ENCODE measurements at places on chromosomes 16 and 17.

DNA sequence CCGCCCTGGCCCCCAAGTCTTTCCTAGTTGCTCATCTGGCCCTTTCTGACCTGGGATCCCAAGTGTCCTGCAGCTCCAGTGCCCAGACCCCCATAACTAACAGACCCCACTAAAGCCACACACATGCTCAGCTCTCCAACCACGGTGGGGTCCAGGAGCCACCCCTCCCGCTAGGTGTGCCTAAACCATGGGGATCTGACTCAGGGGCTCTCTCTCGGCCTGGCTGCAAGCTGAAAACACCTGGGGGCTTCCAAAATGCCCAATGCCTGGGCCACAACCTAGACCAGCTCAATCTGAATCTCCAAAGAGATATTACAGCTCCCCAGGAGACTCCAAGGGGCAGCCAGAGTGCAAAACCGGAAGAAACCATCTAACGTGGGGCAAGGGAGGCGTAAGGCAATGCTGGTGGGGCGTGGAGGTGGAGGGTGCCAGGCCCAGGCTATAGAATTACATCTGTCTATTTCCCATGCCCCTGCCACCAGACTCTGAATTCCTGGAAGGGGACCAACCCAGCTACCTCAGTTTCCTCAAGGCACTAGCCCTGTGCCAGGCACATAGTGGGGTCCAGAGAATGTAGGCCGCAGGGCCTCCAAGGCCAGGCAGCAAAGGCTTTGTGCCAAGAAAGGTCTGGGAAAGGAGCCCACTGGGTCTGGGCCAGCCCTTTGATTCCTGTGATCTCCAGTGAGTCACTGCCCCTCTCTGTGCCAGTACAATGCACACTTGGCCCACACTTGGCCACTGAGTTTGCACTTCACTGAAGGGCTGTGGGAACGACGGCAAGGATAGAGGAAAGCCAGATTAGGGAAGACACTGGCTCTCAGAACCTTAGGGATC lies 3.3 kb downstream of the CD2BP2 start:
- no peak for DNase-seq

DNA sequence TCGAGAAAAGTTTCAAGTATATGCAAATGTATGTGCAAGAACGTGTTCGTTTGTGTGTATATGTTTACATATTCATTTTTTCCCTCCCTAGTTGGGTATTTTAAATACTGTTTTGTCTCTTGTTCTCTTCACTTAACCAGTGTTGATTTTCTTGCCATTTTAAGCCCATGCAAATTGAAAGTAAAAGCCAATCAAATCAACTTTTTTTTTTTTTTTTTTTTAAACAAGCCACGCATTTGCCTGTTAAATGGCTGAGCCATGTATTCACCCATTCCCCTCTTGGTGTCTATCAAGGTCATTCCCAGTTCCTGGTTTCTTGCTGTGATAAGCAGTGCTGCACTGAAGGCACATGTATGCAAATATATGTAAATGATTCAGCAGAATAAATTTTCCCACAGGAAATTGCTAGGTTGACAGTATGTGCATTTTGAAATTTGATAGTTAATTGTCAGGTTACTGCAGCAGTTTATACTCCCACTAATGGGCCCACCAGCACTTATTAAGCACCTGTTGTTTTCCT lies 12.2 kb downstream of the ABCC1 start:
- no peak for DNase-seq

GRCh38 chr16:26177438-26177837 lies 485.7 kb downstream of the HS3ST4 start:
- DNase-seq = no peak

DNA sequence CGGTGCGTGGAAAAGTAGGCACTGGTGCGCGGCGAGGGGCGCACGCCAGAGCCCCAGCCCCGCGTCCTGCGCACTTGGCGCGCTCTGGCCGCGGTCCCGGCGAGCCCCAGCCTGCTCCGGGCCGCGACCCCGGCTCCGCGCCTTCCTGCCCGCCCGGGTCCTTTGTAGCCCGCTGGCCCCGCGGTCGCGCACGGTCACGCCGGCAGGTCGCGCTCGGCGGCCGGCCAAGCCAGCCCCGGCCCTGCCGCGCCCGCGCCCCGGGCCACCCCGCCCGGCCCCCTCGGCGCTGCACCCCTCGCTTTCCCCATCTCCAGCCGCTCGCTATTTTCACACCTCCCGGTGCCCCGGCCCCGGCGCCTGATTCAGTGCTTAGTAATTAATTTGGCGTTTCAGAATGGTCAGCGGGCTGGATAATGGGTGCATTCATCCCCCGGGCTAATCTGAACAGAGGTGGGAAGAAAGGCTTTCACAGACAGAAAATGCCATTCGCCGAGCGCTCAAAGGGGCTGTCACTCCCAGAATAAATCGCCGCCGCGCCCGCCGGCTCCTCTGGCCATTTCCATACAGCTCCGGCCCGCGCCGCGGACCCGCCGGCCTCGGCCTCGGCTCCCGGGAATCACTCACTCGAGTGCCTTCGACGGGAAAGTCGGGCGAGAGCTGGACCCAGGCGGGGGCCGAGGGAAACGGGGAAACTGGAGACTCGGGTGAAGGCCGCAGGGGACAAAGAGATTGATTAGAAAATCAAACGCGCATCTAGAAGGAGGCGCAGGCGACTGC lies 17.8 kb upstream of the NTN1 start:
- no peak for DNase-seq

DNA sequence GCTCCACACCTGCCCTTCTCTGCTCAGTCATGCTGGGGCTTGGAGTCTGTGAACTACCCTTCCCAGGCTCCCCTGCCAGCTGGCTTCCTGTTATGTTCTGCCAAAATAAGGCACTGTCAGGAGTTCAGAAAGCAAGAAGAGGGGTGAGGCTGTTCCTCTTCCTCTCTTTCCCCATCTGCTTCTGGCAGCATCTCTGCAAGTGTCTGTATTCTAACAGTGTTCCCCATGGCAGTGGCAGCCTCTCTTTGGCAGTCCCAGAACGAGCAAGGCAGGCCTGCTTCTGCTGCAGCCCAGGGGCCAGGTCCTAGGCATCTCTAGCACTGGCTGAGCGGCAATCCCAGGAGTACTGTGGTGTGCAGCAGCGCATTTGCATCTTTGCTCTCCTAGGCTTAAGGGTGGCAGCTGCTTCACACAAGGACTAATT lies 219.1 kb downstream of the STX8 start:
- no peak for DNase-seq

GRCh38 chr17:82787081-82787848 lies 35.4 kb downstream of the TBCD start:
- DNase-seq = no peak

Data from activated CD8-positive, alpha-beta memory T cell treated with anti-CD3 and anti-CD28 coated beads for 1 hour (primary cell).